ENCODE measurements at places on chromosomes 1 and 21.

GRCh38 chr21:34928637-34929036, 120.5 kb downstream of the RUNX1 start:
- no peak for DNase-seq

GRCh38 chr1:215529571-215529970, 37.5 kb upstream of the KCTD3 start:
- no peak for DNase-seq

DNA sequence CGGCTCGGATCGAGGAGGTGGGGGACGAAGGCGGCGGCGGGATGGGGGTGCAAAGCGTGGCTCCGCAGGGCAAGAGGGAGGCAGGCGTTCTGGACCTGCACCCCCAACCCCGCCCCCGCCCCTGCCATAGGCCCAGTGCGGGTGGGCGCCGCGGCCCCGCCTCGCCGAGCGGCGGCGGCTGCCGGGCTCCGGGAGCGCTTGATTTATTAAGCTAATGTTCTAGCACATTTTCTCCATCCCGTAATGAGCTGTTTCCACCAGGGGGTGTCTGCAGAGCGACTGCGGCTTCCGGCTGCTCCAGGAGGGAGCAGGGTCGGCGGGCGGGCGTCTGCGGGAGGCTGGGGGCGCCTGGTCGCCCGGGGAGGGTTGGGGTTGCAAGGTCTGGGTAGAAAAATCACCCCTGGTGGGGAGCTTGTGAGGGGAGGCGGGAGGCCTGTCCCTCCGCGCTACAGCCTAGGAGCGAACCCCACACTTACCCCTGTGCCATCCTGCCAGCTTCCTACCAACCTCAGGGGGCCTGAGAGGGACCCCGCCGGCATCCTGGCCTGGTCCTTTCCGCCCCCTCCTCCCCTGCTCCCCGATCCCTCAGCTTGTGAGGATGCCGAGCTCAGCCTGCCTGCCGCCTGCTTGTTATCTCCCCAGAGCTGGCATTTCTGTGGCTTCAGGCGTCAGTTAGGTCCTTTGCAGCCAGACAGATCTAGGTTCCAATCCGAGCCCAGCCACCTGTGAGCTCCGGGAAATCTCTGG, 48.5 kb upstream of the ACOT11 start:
- DNase-seq, result peak; percentile 89

DNA sequence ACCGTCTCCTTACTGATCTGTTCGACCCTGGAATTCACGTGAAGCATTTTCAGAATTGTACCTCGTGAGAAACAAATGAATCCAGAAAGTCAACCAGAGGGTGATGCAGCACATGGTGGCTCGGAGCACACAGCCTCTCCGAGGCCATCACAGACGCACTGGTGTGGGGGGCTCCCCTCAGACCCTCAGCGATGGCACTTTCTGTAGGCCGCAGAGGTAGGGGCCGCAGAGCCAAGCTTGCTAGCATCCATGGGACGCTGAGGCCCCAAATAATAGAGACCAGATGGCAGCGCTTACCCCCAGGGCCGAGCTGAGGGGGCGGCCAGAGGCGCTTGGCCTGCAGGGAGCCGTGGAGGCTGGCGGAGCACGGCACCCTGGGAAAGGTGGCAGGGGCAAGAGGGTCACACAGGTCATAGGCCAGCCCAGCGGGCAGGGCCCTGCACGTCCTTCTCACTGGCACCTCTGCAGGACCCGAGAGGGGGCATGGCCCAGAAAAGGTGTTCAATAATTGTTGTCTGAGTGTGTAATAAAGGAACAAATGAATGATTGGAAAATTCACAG, 28.1 kb upstream of the COL6A2 start:
- DNase-seq, result no peak

- DNase-seq, result no peak
These were observed 15.1 kb downstream of the STUM start for GRCh38 chr1:226563666-226564065.

- peak; percentile 63 for DNase-seq
These were observed 8.8 kb downstream of the KCND3 start for GRCh38 chr1:111980686-111981085.

DNA sequence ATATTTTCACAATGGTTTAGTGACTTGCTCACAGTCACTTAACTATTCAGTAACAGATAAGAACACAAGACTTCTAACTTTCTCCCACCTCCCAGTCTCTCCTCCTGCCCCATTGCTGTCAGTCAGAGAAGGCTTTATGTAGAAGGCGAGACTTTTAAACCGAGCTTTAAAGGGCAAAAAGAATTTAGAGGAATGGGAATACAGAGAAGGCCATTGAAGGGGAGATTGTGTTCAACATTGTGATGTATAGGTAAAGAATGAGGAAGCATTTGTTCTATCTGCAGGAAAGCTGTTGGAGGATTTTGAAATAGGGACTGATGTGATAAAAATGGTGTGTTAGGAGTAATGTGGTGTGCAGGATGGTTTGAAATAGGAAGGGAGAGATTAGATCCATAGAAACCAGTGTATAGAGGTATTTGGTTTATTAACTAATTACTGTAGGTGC, 7.3 kb downstream of the POU2F1 start:
- peak; percentile 7 for DNase-seq

- no peak for DNase-seq
These were observed 671 bp downstream of the HNRNPU start for GRCh38 chr1:244863491-244864252.
